Right lung (tissue), 10 donors: ENCODE measurements at places on chromosomes 12 and 14. TPM values are rescaled to one million over a fixed set of nuclear protein-coding genes. Genes with fewer than 3 reads are reported as not detected.

- no peak for DNase-seq
These were observed 4.4 kb downstream of the BLTP3B start for GRCh38 chr12:100138048-100138802.

DNA sequence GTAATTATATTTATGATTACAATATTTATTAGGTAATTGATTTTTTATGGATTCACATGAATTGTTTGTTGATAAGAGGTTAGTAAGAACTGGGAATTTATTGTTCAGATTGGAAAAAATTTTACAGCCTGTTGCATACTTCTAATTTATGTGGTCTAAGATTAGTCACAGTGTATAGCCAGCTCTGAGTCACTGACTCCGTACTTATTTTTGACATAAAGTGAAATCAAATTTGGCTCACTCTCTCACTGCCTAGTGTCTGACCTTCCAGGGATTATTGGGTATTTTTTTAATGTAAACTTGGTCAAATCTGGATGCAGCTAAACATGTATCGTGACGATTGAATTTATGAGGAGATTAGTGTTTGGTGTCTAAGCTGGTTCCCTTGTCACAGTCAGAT lies 109.3 kb downstream of the PTPRQ start:
- DNase-seq = no peak

The LRRC9 gene
- 1.4 TPM for polyA plus RNA-seq

The PFKM gene
- polyA plus RNA-seq = 86.8 TPM
